NCI-H1105 (cell line): ENCODE measurements at places on chromosomes 7 and 10.

- no peak for DNase-seq
Measured at GRCh38 chr7:110645060-110645459, 445.9 kb upstream of the LRRN3 start.

DNA sequence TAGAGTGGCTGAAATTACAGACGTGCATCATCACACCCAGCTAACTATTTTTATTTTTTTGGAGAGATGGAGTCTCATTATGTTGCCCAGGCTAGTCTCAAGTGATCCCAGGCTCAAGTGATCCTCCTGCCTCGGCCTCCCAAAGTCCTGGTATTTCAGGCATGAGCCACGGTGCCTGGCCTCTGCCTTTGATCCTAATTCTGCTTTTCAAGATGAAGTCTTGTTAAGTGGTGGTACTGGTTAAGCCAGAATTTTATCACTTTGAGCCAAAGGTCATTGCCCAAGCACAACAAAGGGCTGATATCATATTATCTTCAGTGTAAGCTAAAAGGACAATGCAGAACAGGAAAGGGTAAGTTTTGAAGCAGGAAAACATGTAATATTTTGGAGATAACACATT, 64.2 kb downstream of the MYOF start:
- DNase-seq, result no peak

DNA sequence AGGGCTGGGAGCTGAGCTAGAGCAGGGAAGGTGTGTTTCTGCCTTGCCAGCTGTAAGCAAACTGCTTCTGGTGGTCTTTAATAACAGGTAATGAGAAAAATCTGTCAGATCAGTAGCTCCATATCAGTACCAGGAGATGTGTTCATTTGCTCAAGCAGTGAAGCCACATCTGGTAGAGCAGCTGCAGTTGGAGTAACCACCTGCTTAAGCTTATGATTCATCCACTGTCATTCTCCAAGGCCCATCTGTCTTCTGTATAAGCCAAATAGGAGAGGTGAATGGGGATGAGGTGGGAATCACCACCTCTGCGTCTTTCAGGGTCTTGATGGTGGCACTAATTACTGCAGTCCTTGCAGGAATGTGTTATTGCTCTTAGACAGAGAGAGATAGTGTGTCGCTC, 18.4 kb upstream of the COBL start:
- DNase-seq, result no peak

DNA sequence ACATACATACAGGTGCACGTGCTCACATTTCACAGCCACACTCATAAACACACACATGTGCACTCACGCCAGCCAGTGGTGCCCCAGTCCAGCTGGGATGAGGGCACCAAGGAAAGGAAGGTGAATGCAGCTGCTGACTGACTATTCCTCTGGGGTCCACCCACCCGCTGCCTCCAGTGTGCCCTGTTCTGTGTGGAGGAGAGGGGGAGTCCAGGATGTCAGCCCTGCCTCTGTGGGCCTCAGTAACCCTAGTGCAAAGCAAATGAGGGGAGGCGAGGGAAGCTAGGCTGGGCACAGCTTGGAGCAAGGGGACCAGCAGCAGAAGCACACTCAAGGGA, 57.6 kb downstream of the YKT6 start:
- no peak for DNase-seq

DNA sequence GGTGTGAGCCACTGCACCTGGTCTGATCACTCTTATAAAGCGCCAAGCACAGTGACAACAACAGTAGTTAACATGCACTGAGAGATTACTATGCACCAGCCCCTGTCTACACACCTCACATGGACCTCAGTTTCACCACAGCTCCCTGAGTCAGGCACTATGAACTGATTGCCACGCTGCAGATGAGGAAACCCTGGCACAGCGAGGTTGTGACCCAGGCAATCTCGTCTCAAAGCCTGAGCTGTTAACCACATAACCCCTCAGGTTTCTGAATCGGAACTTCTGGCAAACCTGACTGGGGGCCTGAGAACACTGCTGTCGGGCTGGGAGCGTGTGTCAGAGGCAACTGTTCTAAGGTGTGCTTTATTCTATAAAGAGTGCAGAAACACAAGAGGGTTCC, 150.8 kb downstream of the RNF216 start:
- no peak for DNase-seq

GRCh38 chr10:8416760-8417159, 362.3 kb downstream of the GATA3 start:
- no peak for DNase-seq

DNA sequence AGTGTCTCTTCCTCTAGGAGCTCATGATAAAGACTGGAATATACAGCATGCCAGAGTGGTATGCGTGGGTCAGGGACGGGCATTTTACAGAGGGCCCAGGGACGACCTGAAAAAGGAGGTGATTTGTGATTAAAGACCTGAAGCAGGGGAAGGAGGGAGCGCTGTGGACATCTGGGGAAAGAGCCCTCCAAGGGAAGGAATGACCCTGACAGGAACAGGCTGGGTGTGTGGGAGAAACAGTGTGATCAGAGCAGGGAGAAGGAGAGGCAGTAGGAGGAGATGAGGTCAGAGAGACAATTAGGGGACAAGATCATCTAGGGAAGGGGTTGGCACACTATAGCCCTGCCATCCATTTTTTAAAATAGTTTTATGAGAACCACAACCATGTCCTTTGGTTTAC, 3.4 kb upstream of the RASSF4 start:
- no peak for DNase-seq

- no peak for DNase-seq
Measured at GRCh38 chr7:127877951-127878350, 153.3 kb downstream of the LRRC4 start.

DNA sequence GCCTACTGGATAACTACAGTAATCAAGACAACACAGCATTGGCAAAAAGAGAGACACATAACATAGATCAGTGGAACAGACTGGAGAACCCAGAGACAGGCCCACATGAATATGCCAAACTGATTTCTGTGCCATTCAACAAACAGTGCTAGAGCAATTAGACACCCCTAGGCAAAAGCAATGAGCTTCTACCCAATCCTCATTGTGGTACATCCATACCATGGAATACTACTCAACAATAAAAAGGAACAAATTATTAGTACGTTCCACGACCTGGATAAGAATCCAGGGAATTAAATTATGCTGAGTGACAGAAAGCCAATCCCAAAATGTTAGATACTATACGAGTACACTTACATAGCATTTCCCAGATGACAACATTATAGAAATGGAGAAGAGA, 2.8 kb upstream of the SVIL start:
- DNase-seq, result no peak

- no peak for DNase-seq
Measured at GRCh38 chr10:35396560-35397434, 60.5 kb downstream of the CCNY start.
